ENCODE measurements at places on chromosomes 1 and 21. TPM values are rescaled to one million over a fixed set of nuclear protein-coding genes. Genes with fewer than 3 reads are reported as not detected.

Gene ZNF683
- total RNA-seq: not detected

Gene PTPRC
- not detected for total RNA-seq

Gene FCRL4
- total RNA-seq: not detected

Gene C1orf53
- 10.7 TPM for total RNA-seq

Gene HSPB7
- not detected for total RNA-seq

- no peaks in the 10 kb centered on the region for H3K36me3 ChIP-seq
- peaks cover 10% of the 10 kb centered on the region for H3K4me1 ChIP-seq
- H3K27ac ChIP-seq: no peak overlapping the region
- H3K27me3 ChIP-seq: no peaks in the 10 kb centered on the region
These were observed 52.9 kb upstream of the CD46 start for GRCh38 chr1:207698822-207699483.

DNA sequence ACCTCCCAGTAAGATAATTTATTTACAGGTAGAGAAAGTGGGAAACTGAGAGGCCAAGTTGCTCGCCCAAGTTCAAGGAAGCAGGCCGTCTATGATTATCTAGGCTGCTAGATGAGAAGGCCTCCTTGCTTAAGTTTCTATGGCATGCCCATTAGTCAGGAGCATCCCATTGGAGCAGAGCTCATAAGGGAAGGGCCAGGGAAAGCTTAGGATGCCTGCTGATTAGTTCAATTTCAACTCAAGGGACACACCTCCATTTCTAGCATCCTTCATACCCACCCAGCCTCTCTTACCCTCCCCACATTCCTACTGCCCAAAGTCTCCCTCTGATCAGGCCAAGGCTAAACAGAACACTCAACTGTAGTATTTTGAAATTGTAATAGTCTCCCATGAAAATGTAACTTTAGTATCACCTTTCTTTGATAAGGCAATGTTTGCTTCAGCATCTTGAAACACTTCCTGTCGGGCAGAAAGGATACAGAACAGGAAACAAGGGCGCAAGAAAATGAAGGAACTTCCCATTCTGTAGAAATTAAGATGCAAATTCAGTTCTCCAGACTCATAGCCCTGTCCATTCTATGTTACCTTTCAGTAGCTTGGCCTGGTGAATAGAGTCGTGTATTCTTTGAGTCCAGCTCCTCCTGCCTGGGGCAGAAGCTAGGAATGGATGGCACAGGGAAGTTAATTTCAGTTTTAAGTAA, 46.3 kb upstream of the TARBP1 start:
- H3K27ac ChIP-seq: peak overlapping the region; percentile 76
- DNase-seq: no peak
- H3K27me3 ChIP-seq: no peaks in the 10 kb centered on the region
- no peak overlapping the region for H3K4me3 ChIP-seq

GRCh38 chr1:1399872-1400575, 889 bp upstream of the CCNL2 start:
- no peaks in the 10 kb centered on the region for H3K27me3 ChIP-seq
- peak overlapping the region; percentile 84 for H3K27ac ChIP-seq
- peaks cover 18% of the 10 kb centered on the region for H3K4me1 ChIP-seq
- DNase-seq: peak; percentile 13

GRCh38 chr1:6270401-6270800, 9.5 kb upstream of the GPR153 start:
- peaks cover 8% of the 10 kb centered on the region for H3K4me1 ChIP-seq
- H3K27ac ChIP-seq: no peak overlapping the region
- H3K4me3 ChIP-seq: no peak overlapping the region

- peaks cover 7% of the 10 kb centered on the region for H3K27me3 ChIP-seq
- peak overlapping the region; percentile 99 for H3K27ac ChIP-seq
- H3K4me1 ChIP-seq: peaks cover 25% of the 10 kb centered on the region
These were observed 1.4 kb upstream of the SRRM1 start for GRCh38 chr1:24641646-24642151.

DNA sequence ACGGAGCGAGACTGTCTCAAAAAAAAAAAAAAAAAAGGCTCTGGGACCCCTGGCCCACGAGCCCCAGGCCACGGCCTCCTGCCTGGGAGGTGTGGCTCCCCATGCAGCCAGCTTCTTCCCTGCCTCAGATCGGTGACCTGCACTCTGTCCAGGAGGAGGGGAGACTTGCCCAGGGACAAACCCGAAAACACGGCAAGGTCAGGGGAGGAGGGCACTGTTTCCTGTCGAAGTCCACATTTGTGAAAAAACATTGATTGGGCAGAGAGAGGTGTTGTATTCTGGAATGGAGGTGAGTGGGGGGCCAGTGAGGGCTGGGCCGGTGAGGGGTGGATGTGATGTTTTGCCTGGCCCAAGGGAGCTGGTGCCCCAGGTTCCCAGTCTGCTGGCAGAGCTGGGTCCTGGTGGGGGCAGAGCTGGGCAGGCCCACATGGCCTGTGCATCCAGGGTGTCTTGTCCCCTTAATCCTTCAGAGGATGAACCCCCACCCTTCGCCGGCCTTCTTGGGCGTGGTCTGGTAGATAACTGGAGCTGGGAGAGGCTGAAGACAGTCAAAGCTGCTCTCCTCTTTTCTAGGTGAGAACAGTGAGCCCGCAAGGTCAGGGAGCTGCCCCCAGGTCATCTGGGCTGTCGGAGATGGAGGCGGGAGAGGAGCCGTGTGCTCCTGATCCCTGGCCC, 12.4 kb upstream of the FAAP20 start:
- no peak overlapping the region for H3K4me3 ChIP-seq
- H3K36me3 ChIP-seq: peaks cover 6% of the 10 kb centered on the region
- no peak for DNase-seq
- H3K27me3 ChIP-seq: no peaks in the 10 kb centered on the region

DNA sequence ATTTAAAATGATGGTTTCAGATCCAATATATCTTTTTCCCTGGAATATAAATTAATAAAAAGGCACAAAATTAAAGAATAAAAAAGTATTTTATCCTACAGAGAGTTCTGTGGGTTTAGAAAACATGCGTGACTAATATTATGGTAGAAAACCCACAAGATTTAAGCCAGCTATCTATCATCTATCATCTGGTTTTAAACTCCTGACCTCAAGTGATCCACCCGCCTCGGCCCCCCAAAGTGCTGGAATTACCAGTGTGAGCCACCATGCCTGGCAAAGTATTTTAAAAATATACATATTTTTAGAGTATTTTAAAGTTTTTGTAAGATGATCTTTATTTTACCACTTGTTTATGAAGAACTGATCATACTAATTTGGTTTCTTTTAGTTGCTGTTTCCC, 79.5 kb downstream of the NRIP1 start:
- no peaks in the 10 kb centered on the region for H3K27me3 ChIP-seq
- H3K36me3 ChIP-seq: peaks cover 7% of the 10 kb centered on the region
- peaks cover 21% of the 10 kb centered on the region for H3K4me1 ChIP-seq
- no peak overlapping the region for H3K27ac ChIP-seq

GRCh38 chr1:68322837-68323687, 90.7 kb upstream of the WLS start:
- peak overlapping the region; percentile 6 for H3K27ac ChIP-seq
- no peak overlapping the region for H3K4me3 ChIP-seq
- H3K4me1 ChIP-seq: peaks cover 15% of the 10 kb centered on the region
- no peaks in the 10 kb centered on the region for H3K36me3 ChIP-seq
- DNase-seq: peak; percentile 39

DNA sequence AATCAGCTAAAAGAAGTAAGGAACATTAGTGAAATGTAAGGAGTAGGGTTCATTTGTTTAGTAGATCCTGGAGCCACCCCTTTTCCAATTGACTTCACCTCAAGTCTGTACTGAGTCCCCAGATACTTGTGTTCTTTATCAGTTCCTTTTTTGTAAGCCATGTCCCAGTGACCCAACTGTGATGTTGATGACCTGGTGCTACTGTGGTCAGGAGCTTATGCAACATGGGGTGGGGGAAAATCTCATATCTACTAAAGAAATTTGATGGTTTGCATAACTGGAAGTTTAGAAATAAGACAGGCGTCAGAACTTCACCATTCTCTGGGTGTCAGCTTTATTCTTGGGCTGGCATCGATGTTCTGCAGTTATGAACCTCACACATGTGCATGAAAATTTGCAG, 120.5 kb downstream of the LRRC7 start:
- peaks cover 16% of the 10 kb centered on the region for H3K27me3 ChIP-seq
- H3K4me3 ChIP-seq: no peak overlapping the region
- no peak for DNase-seq
- H3K36me3 ChIP-seq: no peaks in the 10 kb centered on the region
- no peaks in the 10 kb centered on the region for H3K4me1 ChIP-seq
- no peak overlapping the region for H3K27ac ChIP-seq

- no peak overlapping the region for H3K27ac ChIP-seq
- no peak overlapping the region for H3K4me3 ChIP-seq
- peak; percentile 17 for DNase-seq
- H3K36me3 ChIP-seq: peaks cover 16% of the 10 kb centered on the region
- H3K4me1 ChIP-seq: peaks cover 7% of the 10 kb centered on the region
These were observed 41.7 kb downstream of the PTGFRN start for GRCh38 chr1:116951200-116951935.

DNA sequence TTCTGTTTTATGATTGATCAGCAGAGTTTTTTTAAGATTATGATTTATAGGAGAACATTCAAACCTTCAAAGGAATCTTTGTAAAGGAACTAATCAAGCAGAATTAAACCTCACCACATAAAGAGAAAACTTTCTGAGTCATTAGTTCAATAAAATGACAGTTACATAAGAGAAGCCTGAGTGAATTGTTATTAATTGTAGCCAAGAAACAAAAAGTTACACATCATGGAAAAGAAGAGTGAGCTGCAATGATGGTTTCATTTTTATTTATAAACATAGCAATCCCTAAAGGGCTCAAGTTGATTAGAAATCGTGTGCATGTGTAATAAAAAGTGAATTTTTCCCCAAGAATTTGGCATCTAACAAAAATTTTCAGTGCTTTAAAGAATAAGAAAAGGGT, 731.4 kb downstream of the LTN1 start:
- no peaks in the 10 kb centered on the region for H3K27me3 ChIP-seq
- H3K27ac ChIP-seq: no peak overlapping the region
- H3K4me1 ChIP-seq: no peaks in the 10 kb centered on the region
- DNase-seq: no peak
- no peak overlapping the region for H3K4me3 ChIP-seq
- no peaks in the 10 kb centered on the region for H3K36me3 ChIP-seq

- DNase-seq: no peak
- H3K27ac ChIP-seq: no peak overlapping the region
- H3K27me3 ChIP-seq: no peaks in the 10 kb centered on the region
These were observed 13.3 kb upstream of the CAPN8 start for GRCh38 chr1:223678841-223679240.

DNA sequence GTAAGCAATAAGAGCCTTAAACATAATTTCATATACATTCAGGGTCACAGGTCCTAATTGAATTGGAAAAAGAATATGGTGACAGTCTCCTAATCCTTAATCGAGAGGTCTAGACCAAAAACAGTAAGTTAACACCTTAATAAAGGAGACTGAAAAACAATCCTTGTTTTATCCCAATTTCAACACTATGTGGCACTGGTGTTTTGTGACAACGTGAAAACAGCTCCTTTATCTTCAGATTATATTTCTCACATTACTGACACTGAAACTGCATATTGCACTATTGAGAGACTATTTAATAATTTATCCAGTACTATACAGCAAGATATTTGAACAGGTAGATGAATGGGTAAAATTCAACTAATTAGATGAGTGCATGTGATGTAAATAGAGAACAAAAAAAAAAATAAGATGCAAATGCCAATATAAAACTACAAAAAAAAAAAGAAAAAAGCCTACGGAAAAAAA, 34.1 kb downstream of the TP53BP2 start:
- no peaks in the 10 kb centered on the region for H3K27me3 ChIP-seq
- no peak overlapping the region for H3K4me3 ChIP-seq
- peaks cover 28% of the 10 kb centered on the region for H3K4me1 ChIP-seq
- no peak overlapping the region for H3K27ac ChIP-seq

DNA sequence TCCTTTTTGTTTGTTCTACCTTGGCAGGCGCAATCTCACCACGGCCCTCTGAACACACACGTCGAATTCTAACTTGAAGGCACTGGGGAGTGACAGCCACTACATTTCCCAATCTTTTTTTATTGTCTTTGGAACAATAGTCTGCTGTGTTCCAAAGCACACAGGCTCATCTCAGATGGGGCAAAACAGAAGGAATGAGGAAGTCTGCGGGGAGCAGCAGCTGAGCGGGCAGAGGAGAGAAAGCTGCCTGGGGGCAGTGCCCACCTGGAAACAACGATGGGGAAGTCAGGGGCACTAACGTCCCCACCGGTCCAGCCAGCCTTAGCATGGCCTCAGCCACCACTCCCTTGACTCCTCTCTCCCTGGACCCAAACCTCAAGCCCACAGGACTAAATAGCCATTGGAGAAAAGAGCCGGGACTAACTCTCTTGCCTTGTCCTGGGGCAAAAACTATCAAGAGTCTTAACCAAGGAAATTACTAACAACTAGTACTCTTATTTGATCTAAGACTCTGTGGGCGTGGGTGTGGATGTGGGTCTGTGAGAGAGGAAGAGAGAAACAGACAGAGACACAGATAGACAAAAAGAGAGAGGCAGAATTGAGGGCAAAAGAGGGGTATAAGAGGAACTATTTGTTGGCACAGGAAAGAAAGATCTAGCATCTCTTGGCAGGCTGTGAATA, 34.2 kb downstream of the SYF2 start:
- H3K27me3 ChIP-seq: peaks cover 27% of the 10 kb centered on the region
- H3K4me3 ChIP-seq: no peak overlapping the region
- H3K4me1 ChIP-seq: peaks cover 7% of the 10 kb centered on the region
- no peaks in the 10 kb centered on the region for H3K36me3 ChIP-seq

DNA sequence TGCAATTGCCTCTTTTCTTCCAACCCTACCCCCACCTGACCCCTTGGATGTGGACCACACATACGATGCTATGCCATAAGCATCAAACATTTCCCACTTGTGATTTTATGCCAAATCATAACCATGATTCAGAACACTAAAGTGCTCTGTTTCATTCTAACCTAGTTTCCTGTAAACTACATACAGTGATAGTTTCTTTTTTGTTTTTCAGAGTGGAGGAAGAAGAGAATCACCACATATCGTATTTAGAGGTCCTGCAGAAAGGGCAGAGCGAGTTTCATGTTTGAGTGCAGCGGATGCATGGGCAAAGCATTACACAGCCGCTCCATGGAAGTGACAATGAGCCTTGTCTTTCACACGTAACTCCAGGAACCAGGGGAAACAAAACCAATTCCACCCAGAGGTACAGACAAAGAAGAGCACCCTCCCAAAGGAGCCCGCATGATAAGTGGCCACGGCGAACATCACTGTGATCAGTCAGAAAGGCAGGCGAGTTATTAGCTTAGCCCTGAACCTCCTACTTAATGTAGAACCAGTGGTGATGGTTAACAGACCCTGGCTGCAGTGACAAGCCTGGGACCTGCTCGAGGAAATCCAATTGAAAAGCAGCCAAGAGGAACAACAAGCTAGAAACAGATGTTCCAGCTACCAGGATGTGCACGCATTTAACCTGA, 64.0 kb upstream of the ZNF281 start:
- peaks cover 5% of the 10 kb centered on the region for H3K4me1 ChIP-seq
- no peak overlapping the region for H3K27ac ChIP-seq
- no peak overlapping the region for H3K4me3 ChIP-seq

DNA sequence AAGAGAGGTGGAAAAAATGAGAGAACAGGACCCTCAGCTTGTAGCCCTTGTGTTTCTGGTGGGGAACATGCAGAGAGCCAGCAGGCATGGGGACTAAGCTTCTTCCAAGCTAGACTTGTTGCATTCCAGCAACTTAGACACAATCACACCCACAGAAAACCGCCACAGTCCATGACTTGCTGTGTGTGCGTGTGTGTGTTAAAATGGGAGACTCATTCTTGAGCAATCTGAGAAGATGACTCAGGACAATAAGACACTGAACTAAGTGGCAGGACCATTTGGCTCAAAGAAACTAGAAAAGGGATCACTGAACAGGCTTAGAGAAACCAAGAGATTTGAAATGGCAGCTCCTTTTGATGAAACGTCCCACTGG, 78.0 kb downstream of the HLX start:
- H3K27ac ChIP-seq: peak overlapping the region; percentile 89
- peak overlapping the region; percentile 33 for H3K4me3 ChIP-seq
- peaks cover 21% of the 10 kb centered on the region for H3K4me1 ChIP-seq
- H3K36me3 ChIP-seq: peaks cover 12% of the 10 kb centered on the region
